ENCODE measurements at places on chromosomes 13 and 19. TPM values are rescaled to one million over a fixed set of nuclear protein-coding genes. Genes with fewer than 3 reads are reported as not detected.

GRCh38 chr19:43735957-43736356 is 18.8 kb downstream of the SMG9 start:
- DNase-seq: no peak

DNA sequence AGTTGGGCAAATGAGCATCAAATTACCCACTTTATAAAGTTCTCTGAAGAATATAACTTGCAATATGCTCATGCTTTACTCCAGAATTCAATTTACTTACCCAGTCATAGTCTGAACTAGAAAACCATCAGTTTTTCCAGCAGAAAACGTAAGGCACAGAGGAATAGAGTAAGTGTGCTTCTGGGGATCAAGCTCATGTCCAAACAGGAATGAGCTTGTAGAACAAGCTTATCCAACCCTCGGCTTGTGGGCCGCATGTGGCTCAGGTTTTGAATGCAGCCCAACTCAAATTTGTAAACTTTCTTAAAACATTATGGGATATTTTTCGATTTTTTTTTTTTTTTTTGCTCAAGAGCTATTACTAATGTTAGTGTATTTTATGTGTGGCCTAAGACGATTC is 308.5 kb upstream of the KLF12 start:
- no peak for DNase-seq

The SNRNP70 gene
- 105 TPM for total RNA-seq

The PODNL1 gene
- total RNA-seq: 3.1 TPM

- no peak for DNase-seq
These were observed 16.3 kb downstream of the ZNF91 start for GRCh38 chr19:23378948-23379347.

GRCh38 chr13:29743201-29743786 is 107.1 kb downstream of the UBL3 start:
- DNase-seq: peak; percentile 66

GRCh38 chr13:52969373-52969772 is 59.2 kb upstream of the OLFM4 start:
- no peak for DNase-seq

- DNase-seq: no peak
These were observed 17.6 kb downstream of the TJP3 start for GRCh38 chr19:3725640-3726310.

GRCh38 chr19:40799558-40800338 is 757 bp downstream of the EGLN2 start:
- DNase-seq: peak; percentile 77

The BST2 gene
- 46.5 TPM for total RNA-seq

GRCh38 chr13:20994441-20994821 is 67.0 kb downstream of the LATS2 start:
- DNase-seq: no peak

The TUBB4A gene
- total RNA-seq: 10.8 TPM

- DNase-seq: no peak
These were observed 12.7 kb downstream of the FOXO1 start for GRCh38 chr13:40653527-40654318.

DNA sequence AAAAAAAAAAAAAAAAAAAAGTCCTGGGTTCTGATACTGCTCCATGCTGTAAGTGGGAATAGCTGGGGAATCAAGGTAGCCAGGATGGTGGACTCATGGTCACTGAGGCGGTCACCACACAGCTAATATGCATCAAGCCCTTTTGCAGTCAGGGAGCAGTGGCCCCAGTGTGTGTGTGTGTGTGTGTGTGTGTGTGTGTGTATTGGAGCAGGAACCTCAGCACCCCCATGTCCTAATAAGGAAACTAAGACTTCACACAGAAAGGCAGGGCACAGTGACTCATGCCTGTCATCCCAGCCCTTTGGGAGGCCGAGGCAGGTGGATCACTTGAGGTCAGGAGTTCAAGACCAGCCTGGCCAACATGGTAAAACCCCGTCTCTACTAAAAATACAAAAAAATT is 12.0 kb downstream of the B3GNT3 start:
- DNase-seq: no peak

- no peak for DNase-seq
These were observed 8.1 kb upstream of the BCL3 start for GRCh38 chr19:44740351-44740824.

- no peak for DNase-seq
These were observed 123.2 kb upstream of the VSTM2B start for GRCh38 chr19:29402563-29402962.

The DMAC2 gene
- total RNA-seq: 113 TPM

- DNase-seq: no peak
These were observed 183.0 kb downstream of the STK24 start for GRCh38 chr13:98393873-98394272.

DNA sequence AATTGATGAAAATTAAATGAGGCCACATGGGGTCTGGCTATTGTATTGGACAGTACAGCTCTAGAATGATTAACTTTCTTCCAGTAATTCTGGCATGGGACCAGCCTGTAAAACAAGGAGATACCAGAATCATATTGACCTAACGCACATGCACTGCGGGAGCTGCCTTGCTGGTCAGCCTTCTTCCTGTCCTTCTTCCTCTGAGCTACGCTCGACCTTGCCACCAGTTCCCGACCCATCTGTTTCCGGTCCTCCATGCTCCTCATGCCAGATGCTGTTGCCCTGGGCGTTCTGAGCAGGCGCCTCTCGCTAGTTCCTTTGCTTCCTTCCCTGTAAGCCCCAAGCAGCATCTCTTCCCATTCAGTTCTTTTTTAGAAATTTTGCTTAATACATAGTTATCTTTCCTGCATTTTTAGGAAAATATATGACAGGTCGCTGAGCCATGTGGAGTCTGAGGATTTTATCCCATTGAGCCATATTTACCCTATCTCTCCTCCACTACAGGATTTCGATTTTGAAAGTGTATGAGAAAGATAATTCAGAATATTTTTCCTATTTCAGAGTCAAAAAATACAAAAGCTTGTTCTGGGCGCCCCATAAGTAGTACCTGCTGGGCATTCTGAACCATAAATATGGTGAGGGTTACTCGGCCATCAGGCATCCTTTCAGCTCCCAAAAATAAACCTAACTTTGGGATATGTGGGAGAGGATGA is 38.6 kb downstream of the TNFRSF19 start:
- DNase-seq: peak; percentile 74

DNA sequence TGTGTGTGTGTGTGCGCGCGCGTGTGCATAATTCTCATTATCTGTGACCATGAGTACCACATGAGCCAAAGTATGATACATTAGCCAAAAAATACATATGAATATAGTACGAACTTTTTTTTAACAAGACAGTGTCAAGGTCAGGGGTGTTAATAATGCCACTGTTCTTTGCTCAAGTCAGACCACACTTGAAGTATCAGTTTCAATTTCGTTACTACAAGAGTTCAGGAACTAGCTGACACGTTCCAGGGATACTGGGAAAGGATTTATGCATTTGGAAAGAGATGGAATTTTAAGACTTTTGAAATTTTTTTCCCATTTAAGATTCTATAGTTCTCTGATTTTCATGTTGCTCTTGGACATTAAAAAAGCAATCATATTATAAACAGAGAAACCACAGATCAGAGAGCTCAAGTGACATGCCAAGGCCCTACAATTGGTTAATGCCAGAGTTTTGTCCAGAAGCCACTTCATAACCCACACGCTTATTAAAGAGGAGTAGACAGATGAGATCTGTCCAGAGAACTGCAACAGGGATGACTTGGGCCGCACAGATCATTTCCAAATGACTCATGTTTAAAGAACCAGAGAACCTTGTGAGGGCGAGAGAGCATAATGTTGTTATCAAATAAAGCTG is 718.8 kb upstream of the SGCG start:
- DNase-seq: no peak

The TMEM255B gene
- 6.9 TPM for total RNA-seq

The DIRAS1 gene
- total RNA-seq: 216 TPM

DNA sequence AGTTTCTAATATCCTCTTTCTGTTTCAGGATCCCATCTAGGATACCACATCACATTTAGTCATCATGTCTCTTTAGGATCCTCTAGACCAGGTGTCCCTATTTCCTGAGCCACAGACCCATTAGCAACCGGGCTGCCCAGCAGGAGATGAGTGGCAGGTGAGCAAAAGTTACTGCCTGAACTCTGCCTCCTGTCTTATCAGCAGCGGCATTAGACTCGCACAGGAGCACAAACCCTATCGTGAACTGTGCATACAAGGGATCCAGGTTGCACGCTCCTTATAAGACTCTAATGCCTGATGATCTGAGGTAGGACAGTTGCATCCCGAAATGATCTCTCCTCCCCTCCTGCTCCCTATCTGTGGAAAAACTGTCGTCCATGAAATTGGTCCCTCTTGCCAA is 7.8 kb upstream of the CEBPG start:
- DNase-seq: no peak

GRCh38 chr13:98983182-98983581 is 5.3 kb upstream of the DOCK9 start:
- DNase-seq: no peak

The GET3 gene
- total RNA-seq: 60.7 TPM

The F10 gene
- 4.5 TPM for total RNA-seq

DNA sequence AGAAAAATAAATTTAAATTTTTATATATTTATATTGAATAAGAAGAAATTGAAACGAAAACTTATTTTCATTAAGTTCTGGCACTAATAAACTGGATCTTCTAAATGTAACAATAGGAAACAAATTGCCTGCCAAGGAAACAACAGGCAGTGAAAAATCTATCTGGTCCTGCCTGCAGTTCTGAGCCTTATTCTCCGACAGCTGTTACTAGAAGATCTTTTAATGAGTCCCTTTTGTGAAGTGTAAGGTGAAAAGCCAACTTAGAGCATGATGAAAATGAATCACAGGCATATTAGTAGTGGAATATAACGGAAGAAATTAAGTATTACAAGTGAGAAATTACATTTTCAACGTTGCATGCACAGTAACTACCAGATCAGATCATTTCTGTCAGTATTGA is 1002.7 kb upstream of the PCDH20 start:
- DNase-seq: no peak

- peak; percentile 64 for DNase-seq
These were observed 843 bp downstream of the MEX3D start for GRCh38 chr19:1567116-1567847.

The P2RY11 gene
- 4.9 TPM for total RNA-seq

DNA sequence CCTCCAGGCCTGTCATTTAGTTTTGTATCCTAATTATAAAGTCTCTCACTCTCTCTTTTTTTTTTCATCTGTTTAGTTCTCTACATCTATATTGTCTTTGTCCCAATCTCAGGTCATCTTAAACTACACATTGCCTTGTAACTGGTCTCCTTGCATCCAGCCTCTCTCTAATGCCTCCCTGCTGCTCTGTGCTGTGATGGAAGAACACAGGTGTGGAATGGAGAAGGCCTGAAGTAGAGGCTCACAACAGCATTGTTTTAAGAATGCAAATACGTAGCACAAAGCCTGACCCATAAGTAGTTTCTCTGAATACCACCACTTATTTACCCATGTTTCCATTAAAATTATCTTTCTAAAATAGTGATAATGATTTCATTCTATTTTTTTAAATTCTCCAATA is 108.8 kb upstream of the FRY start:
- DNase-seq: no peak

DNA sequence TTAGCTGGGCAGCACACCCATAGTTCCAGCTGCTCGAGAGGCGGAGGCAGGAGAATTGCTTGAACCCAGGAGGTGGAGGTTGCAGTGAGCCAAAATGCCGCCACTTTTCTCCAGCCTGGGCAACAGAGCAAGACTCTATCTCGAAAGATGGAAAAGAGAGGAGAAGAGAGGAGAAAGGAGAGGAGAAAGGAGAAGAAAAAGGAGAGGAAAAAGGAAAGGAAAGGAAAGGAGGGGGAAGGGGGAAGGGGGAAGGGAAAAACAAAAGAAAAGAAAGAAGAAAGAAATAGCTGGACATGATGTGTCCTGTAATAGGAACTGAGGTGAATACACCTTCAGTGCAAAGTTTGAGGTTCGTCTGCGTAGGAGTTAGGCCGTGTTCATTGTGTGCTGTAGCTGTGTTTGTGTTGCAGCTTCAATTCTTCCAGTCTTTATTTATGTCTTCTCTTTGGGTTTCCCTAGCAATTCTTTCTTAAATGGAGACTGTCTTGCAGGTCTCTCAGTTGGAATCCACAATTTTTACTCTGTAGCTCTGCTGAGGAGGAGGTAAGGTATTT is 13.4 kb downstream of the ZNF607 start:
- DNase-seq: no peak

DNA sequence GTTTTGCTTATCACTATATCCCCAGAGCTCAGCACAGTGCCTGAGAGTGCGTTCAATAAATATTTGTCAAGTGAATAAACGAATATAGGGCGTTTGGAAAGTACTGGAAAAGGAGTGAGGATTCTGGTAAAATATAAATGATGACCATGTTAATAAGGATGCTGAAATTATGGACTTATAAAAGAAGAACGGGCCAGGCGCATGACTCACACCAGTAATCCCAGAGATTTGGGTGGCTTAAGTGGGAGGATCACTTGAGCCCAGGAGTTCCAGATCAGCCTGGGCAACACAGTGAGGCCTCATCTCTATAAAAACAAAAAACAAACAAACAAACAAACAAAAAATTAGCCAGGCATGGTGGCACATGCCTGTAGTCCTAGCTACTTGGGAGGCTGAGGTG is 198.1 kb downstream of the VWA8 start:
- DNase-seq: no peak

- no peak for DNase-seq
These were observed 32.9 kb downstream of the NAXD start for GRCh38 chr13:110648146-110648819.

The COX6B2 gene
- total RNA-seq: not detected

The EEF1AKMT1 gene
- 9.0 TPM for total RNA-seq

DNA sequence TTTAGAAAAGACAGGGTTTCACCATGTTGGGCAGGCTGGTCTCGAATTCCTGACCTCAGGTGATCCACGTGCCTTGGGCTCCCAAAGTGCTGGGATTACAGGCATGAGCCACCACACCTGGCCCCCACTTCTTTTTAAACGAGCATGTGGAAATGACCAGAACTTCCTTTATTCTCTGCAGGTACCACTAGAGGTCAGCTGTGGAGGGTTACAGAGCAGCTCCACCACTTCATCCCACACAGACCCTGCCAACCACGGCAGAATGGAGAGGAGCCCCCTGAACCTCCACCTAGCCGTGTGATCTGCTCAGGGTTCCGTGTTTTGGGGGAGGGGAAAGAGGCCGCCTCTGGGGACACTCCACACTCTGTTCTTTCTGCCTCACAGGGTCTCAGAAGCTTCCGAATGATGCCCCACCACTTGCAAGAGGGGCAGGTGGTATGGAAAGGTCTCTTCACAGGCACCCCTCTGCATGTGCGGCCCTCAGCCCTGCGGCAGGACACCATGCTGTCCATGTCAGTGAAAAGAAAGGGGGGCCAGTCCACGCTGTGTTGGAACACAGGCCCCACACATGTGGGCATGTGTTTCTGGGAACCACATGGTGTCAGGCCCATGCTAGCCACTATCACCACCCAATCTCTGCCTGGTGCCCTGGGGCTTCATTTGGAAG is 465.0 kb downstream of the TSHZ3 start:
- no peak for DNase-seq

The COMP gene
- total RNA-seq: not detected

The FSD1 gene
- total RNA-seq: not detected
